Mucosa of descending colon (tissue), 3 donors: ENCODE measurements at places on chromosomes 1 and 21. TPM values are rescaled to one million over a fixed set of nuclear protein-coding genes. Genes with fewer than 3 reads are reported as not detected.

The TTLL10 gene
- total RNA-seq: 4.4 TPM

The FAAH gene
- total RNA-seq: 51.7 TPM

The VCAM1 gene
- 9.4 TPM for total RNA-seq

The ATP6V1G3 gene
- total RNA-seq: not detected

The MANEAL gene
- 6.5 TPM for total RNA-seq

The OPTC gene
- not detected for total RNA-seq

The AQP10 gene
- not detected for total RNA-seq

- DNase-seq: no peak
Measured at GRCh38 chr1:47209725-47210325, 20.0 kb upstream of the PDZK1IP1 start.

GRCh38 chr21:42818328-42818749 lies 61.0 kb downstream of the WDR4 start:
- DNase-seq: no peak

DNA sequence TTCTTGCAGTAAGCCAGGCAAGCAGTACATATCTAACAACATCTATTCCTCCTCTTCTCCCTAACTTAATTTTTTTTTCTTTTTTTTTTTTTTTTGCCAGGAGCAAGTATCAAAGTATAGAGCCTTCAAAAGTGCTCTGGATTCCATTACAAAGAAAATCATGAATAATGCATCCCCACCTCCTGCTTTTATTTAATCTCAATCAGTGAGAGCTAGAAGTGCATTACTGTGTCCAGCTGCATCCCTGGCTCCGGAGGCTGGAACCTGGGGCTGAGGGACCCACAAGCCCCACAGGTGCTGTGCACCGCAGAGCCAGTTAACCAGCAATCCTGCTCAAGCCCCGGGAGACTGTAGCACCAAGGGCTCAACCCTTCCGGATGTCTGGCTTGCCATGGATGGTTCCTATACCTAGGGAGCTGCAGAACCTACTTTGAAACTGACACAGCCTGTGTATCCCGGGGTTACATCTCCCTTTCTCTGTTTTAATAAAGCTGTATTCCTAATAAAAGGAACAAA lies 455.9 kb upstream of the RUNX1 start:
- no peak for DNase-seq

DNA sequence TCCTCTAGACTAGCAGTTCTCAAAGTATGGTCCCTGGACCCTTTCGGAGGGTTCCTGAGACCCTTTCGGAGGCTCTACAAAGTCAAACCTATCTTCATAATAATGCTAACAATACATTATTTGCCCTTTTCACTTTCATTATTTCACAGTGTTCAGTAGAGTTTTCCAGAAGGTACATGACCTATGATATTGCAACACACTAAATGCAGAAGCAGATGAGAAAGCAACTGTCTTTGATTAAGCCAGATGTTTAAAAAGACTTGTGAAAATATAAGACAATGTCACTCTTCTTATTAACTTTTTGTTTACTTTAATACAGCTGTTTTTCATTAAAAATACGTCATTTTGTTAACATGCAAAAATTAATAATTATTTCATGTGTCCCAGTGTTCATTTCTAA lies 5.8 kb downstream of the KCNJ10 start:
- DNase-seq: no peak

- DNase-seq: no peak
Measured at GRCh38 chr1:46673749-46674182, 2.1 kb downstream of the TEX38 start.

- no peak for DNase-seq
Measured at GRCh38 chr1:65538086-65538485, 117.6 kb downstream of the LEPR start.

DNA sequence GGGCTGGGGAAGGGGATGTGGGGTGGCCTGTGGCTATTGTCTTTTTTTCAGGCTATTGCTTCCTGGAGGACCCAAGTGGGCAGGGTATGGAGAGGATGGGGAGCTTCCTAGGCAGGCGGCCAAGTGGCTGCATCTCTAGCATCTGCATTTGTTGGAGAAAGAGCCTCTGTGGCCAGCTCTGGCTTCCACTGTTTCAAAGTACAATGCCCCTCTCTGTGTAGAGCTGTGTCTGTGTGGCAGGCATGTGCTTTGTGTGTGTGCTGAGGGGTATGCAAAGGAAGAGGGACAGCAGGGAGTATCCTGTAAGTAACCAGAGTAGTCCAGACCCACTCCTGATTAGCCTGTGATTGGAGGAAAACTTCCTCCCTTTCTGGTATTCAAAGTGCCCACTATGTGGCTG lies 40.6 kb downstream of the KCNA2 start:
- no peak for DNase-seq

GRCh38 chr1:192879406-192879805 lies 70.6 kb downstream of the RGS2 start:
- DNase-seq: no peak

DNA sequence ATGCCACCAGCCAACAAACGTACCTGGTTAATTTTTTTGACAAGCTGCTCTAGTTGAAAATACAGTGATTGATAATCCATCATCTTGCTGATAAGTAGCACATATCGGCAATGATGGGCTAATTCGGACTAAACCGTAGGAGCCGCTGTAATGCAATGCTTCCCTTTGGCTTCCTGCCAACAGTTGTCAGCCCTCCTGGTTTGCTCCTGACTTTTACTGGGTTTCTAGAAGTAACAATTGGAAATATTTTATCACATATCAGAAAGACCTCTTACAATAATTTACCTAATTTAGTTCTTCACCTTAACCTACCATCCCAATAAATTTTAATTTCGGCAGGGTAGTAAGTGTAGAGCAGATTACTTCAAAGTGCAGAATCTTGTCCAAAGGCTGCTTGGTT lies 148.5 kb downstream of the DHRS3 start:
- no peak for DNase-seq

GRCh38 chr1:226063977-226064815 lies 1.7 kb downstream of the H3-3A start:
- DNase-seq: no peak

- DNase-seq: no peak
Measured at GRCh38 chr21:17467392-17467791, 45.5 kb upstream of the CXADR start.

DNA sequence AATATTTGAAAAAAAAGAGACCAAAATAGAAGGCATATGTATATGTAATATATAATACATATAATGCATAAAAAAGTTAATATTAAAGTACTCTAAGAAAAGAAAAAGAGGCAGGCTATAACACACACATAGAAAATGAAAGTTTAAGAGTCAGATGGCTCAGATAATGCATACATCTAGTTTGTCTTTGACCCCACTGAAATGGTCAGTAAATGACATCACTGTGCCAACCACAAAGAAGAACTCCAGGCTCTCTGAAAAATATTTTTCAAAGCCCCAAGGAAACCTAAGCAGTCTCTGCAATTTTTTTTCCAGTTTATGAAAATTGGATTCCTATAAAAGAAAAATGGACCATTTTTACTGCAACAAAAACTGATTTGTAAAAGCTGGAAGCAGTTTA lies 55.4 kb upstream of the SCYL3 start:
- DNase-seq: no peak

DNA sequence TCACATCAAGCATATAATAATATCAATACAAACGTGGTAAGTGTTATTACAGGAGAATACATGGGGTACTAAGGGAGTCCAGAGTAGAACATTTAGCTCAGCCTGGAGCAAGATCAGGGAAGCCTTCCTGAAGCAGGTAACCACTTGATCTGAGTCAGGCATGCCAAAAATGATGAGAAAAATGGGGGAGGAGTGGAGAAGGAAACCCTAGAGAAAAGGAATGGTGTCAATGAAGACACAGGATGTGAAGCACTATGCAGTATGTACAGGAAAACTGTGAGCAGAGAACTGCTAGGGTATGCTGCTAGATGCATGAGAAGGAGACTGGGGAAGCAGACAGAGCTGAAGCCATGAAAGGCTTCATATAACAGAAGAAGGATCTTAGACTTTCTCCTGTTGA lies 84.7 kb downstream of the NOTCH2 start:
- DNase-seq: no peak

GRCh38 chr1:116529199-116529631 lies 41.6 kb downstream of the CD58 start:
- no peak for DNase-seq

DNA sequence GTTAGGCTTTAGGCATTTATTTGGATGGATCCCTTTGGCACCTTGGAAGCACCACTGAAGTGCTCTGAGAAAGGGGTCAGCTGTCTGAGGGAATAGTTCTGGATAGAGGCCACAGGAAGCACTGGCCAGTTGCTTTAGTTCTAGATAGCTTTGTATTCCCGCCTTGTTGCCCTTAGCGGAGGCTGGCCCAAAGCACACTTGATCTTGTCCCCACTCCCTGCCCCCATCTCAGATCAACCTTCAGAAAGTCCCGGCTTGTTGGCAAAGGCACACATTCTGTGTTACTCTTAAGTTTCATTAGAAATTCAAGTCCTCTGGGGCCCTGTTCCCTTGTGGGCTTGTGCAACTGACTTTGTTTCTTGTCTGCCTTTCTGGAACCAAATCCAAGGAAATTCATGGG lies 15.2 kb upstream of the NBL1 start:
- DNase-seq: no peak

DNA sequence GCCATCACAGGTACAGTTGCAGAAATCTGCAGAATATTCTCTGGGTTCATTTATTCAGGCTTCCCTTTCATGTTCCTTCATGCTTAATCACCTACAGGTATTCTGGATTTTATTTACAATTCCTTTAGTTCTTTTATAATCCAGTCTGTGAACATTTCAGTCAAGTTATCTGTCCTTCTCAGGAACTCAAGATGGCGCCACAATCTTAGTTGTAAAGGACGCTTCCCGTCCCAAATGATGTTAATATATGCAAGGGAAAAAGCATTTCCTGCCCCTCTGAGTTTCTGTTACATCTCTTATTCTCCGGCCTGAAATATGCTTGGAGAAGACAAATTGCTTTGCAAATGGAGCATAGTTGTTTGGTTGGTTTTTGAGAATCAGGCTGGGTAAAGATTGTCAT lies 19.3 kb downstream of the F3 start:
- no peak for DNase-seq

- no peak for DNase-seq
Measured at GRCh38 chr1:153190373-153190772, 12.9 kb upstream of the LELP1 start.
